ENCODE measurements at places on chromosomes 7 and 10.

DNA sequence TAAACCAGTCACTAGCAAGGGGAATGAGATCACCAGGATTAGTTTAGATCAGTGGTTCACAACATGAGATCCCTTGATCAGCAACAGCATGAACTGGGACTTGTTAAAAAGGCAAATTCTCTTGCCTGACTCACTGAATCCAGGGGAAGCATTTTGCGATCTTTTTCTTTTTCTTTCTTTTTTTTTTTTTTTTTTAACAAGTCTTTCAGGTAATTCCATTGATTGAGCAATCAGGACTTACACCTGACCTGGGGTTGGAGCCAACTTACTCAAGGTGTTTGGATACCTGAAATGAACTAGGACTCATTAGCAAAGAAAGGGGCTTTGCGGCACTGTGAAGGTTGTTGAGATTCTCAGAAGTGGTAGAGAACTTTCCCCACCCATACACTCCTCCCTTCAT lies 47.1 kb upstream of the PRR15 start:
- no peak for DNase-seq

DNA sequence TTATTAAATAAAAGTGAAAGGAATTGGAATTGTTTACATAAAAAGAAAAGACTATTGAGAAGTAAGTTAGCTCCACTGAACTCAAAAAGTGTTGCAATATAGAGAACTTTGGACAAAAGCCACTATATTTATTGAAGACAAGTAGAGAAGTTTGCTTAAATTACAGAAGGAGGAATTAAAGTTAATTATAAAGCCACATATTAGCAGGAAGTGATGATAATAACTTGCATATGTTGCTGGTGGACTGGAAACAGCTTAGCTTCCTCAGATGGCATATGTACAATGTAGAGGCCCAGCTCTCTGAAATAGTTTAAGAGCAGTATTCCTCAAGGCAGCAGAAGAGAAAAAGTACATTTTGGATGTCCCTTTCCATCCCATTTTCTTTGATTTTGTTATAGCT lies 400.7 kb downstream of the GATA3 start:
- no peak for DNase-seq

- no peak for DNase-seq
Observed at GRCh38 chr10:36591436-36591835, 534.0 kb upstream of the ANKRD30A start.

DNA sequence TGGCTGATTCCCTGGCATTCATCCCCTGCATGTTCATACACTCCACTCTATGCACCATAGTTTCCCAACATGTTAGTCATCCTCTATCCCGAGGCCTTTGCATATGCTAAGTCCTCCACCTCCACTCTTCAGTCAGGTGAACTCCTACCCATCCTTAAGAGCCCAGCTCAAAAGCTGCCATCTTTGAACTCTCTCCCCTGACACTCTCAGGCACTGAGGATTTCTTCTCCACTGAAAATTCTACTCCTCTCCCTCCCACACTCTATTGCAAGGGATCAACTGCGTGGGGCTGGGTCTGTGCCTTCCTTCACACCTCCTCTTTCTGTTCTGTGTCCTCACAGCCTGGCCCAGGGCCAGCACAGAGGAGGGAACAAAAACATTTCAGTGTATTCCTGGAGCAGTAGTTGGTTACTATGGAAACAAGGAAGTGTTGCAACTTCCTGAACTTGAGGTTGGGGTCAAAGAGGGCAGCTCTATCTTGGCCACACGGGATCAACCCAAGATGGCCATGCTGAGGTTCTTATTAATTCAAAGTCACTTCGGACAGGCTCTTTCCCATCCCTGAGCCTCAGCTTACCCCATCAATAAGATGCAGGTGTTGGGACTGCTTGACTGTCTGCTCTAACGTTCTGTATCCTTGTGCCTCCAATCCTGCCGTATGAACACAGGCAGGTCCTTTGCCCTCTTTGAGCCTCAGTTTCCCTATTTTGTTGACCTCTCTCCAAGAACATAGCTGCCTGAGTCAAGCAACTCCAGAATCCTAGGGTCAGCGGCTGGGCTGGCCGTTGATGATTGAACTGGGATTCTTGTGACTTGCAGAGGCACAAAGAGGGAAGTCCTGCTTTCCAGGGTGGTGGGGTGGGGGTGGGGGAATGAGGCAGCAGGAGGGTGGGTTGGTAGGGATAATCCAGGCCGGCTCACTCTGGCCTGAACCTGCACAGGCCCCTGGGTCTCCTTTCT lies 15.5 kb downstream of the ZMIZ1 start:
- peak; percentile 94 for DNase-seq

GRCh38 chr10:52755297-52756062 lies 17.1 kb downstream of the MBL2 start:
- peak; percentile 87 for DNase-seq

DNA sequence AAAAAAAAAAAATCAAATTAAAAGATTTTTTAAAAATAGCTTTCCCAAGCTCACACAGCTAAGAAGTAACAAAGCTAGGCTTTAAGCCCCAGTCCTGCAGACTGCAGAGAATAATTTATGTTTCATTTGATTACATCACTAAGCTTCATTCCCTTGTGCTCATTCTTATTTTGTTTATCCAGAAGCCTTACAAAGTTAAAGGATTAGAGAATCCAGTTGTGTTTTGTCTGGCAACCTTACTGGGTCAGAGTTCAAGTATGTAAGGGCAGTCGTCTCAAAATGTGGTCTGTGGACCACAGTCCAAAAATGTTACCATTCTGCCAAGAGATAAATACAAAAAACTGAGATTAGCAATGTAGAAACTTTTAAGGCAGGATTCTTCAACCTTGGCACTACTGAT lies 32.1 kb upstream of the EZH2 start:
- DNase-seq = peak; percentile 85

GRCh38 chr10:76435157-76435556 lies 1003.7 kb downstream of the LRMDA start:
- no peak for DNase-seq

DNA sequence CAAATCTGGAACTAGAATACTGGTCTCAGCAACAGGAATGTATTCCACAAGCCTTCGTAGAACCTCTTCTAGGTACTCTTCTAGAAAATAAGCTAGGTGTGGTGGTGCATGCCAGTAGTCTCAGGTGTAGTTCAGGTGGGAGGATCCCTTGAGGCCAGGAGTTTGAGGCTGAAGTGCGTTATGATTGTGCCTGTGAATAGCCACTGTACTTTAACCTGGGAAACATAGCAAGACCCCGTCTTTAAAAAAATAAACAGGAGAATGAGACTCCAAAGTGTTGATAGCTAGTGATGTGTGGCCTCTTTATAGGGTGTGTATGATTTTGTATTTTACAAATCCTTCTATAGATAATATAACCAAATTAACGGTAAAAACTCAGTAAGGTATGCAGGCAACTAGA lies 1.5 kb upstream of the ZNF775 start:
- no peak for DNase-seq

DNA sequence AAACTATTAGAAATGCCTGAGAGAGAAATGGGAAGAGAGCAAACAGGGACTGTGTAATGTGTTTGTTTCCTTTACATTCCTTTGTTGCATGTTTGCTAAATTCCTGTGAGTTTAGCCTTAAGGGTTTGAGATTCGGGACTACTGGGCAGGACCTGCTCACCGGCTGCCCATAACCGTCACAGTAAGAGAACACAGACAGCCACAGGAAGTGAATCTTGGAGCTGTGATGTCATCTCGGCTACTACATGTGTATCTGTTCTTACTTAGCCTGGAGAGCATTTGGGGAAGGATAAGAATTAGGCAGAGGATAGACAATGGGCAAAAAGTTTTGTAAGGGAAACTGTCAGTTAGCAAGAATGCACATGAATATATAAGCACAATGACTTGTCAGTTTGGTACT lies 485.1 kb upstream of the KLF6 start:
- DNase-seq = peak; percentile 89

GRCh38 chr10:13784067-13784466 lies 197.3 kb downstream of the PRPF18 start:
- DNase-seq = no peak

GRCh38 chr7:88688222-88688621 lies 71.3 kb upstream of the ZNF804B start:
- DNase-seq = no peak

- DNase-seq = no peak
Observed at GRCh38 chr7:55977831-55978230, 13.4 kb downstream of the NIPSNAP2 start.

- DNase-seq = no peak
Observed at GRCh38 chr7:135932131-135932530, 45.0 kb downstream of the MTPN start.

- no peak for DNase-seq
Observed at GRCh38 chr10:28281726-28282315, 21.0 kb downstream of the MPP7 start.

DNA sequence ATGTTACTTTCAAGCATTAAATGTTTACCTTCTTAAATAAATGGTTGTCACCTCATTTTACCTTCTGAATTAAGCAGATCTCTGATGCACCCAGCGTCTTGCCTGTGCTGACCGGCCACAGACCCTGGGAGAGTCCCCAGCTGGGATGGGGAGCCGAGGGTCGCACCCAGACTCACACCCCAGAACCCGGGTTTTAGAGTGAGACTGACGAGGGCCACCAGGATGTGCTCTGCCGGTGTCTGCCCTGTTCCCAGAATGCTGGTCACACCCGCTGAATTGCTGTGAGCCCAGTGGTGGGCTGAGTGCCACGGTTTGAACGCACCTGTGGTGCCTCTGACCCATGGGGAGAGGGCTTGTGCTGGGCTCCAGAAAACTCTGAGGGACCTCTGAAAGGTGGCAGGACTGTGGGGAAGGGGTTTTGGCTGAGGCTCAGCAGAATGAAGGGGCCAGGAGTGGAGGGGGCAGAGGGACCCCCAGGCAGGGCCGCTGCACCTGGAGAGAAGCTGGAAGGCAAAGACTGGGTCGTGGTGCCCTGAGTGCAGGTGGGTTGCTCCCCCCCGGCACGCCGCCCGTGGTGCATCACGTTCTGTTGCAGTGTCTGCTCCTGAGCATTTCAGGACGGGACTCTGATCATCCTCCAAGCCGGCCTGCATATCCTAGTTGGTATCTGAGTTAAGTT lies 39.2 kb downstream of the INPP5A start:
- no peak for DNase-seq

- peak; percentile 91 for DNase-seq
Observed at GRCh38 chr7:94289071-94289470, 105.6 kb upstream of the COL1A2 start.

GRCh38 chr10:131899695-131900349 lies 986 bp upstream of the PPP2R2D start:
- DNase-seq = no peak

DNA sequence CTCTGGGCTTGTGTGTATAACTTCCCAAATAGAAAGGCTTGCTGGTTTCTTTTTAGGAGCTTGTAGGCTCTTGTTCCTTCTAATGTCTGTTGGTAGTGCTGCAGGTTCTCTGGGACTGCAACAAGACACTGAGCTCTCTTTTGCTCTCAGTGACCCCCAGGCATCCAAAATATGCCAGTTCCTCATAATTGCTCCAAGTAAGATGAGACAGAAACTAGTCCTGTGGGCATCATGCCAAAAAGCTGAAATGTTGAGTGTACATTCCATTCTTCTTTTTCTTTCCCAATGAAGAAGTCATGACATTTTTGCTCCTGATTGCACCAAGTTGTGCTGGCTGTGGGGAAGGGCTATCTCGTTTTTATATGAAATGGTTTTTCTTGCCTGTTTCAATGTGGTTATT lies 7.1 kb upstream of the BTBD16 start:
- DNase-seq = peak; percentile 87

- no peak for DNase-seq
Observed at GRCh38 chr10:119502209-119502608, 40.3 kb downstream of the RGS10 start.

DNA sequence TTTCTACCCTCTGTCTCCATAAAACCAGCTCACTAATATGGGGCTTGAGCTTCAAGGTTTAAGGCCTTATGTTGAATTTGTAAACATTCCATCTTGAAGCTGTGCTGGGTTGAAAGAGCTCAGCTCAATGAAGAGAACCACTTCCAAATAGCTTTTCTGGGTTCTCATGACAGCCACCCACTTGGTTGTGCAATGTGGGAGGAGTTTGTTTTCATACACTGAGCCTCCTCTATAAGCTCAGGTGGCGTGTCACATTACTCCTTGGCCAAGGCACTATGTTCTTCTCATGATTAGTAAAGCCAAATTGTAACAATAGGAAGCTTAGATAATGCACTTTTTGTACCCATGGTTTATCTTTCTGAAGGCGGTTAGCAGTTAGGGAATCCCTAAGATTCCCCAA lies 265.6 kb downstream of the PTEN start:
- no peak for DNase-seq

- no peak for DNase-seq
Observed at GRCh38 chr10:44397476-44398225, 12.8 kb upstream of the CXCL12 start.

DNA sequence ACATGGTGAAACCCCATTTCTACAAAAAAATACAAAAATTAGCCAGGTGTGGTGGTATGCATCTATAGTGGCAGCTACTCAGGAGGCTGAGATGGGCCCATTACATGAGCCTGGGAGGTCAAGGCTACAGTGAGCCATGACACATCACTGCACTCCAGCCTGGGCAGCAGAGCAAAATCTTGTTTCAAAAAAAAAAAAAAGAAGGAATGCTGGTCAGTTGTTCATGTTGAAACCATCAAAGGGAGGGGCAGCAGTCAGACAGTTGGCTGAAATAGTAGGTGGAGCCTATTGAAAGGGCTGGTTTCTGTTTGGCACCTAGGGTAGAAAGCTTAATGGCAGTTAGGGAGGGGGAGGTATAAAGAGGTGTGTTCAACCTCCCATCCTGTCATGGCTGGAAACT lies 323.0 kb downstream of the GALNT17 start:
- no peak for DNase-seq

DNA sequence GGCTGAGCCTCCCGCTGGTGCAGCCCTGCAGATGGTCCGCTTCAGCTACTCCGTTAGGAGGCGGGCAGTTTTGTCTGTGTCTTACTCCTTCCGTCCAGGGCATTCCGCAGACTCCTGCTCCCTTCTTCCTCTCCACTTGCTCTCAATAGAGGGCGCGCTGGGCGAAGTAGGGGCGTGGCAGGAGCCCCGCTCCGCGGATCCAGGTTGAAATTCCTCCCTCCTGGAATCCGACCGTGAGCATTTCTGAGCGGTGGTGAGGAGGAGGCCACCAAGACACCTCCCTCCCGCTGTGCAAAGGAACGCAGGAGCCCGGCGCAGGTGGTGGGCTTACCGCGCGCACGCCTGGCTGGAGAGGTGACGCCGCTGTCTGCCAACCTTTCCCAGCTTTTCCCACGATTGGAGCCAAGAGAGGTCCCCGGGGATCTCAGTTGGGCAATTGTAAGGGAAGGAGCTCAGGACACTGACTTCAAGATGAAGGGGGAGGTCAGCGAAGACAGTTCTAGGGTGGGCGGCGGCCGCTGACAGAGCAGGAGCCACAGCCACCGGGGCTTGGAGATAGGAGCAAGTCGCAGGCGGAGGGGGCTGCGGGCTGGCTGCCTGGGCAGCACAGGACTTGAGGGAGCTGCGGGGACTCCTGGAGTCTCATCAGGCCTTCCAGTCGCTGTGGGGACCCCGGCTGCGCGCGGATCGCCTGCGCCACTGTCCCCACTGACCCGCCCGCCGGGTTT lies 1011.3 kb downstream of the XPNPEP1 start:
- peak; percentile 59 for DNase-seq

- no peak for DNase-seq
Observed at GRCh38 chr7:105130580-105130979, 116.6 kb downstream of the KMT2E start.

- peak; percentile 78 for DNase-seq
Observed at GRCh38 chr7:102425639-102426267, 7.6 kb upstream of the ORAI2 start.
